ENCODE measurements at places on chromosomes 5 and 9.

GRCh38 chr5:19770396-19770795 lies 217.6 kb downstream of the CDH18 start:
- DNase-seq: no peak

DNA sequence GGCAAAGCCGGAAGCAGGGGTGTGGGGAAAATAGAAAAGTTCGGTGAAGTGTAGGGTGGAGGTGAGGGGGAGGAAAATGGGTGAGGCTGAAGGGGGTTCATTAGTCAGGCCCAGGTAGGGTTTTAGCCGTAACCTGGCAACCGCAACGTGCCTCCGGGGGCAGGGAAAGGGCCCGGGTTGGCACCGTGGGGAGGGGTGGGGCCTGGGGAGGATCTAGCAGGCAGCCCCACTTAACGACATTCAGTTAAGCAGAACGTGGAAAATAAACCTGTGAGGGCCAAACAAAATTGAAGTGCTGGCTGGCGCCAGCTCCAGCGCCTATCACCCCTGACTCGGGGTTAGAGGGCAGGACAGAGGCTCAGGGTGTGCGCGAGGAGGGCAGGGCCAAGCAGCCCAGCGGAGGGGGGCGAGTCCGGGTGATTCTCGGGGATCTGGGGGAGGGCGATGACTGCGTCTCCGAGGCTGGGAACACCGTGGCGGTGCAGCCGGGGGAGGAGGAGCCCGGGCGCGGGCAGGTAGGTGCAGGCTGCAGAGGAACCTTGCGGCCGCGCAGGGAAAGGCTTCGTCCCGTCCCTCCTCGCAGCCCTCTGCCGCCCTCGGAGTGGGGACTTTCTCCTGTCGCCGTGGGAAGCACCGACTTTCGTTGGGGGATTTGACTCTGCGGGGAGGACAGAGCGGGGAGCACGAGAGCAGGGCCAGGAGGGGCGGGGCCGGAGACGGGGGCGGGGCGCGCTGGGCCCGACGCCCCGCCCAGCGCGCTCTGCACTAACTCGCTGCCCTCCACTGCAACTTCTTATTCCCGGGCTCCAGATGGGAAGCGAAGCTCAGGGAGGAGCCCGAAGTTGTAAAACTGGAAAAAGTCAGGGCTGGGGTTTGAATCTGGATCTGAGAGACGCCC lies 5.1 kb downstream of the RGS14 start:
- DNase-seq: no peak

- DNase-seq: no peak
These were observed 131.9 kb downstream of the DCP2 start for GRCh38 chr5:113108485-113108884.

- DNase-seq: no peak
These were observed 27.6 kb upstream of the TEX48 start for GRCh38 chr9:114709636-114710035.

- DNase-seq: no peak
These were observed 192.7 kb downstream of the GNA14 start for GRCh38 chr9:77455312-77455927.

GRCh38 chr5:180808461-180809000 lies 5.9 kb upstream of the MGAT1 start:
- DNase-seq: no peak

- DNase-seq: no peak
These were observed 9.5 kb downstream of the AQP3 start for GRCh38 chr9:33437898-33438297.

- no peak for DNase-seq
These were observed 1.0 kb upstream of the PTBP3 start for GRCh38 chr9:112334432-112334841.

GRCh38 chr9:35518225-35518821 lies 28.4 kb downstream of the RUSC2 start:
- no peak for DNase-seq
